GM23248 (cell line): ENCODE measurements at places on chromosomes 7 and 10. TPM values are rescaled to one million over a fixed set of nuclear protein-coding genes. Genes with fewer than 3 reads are reported as not detected.

DNA sequence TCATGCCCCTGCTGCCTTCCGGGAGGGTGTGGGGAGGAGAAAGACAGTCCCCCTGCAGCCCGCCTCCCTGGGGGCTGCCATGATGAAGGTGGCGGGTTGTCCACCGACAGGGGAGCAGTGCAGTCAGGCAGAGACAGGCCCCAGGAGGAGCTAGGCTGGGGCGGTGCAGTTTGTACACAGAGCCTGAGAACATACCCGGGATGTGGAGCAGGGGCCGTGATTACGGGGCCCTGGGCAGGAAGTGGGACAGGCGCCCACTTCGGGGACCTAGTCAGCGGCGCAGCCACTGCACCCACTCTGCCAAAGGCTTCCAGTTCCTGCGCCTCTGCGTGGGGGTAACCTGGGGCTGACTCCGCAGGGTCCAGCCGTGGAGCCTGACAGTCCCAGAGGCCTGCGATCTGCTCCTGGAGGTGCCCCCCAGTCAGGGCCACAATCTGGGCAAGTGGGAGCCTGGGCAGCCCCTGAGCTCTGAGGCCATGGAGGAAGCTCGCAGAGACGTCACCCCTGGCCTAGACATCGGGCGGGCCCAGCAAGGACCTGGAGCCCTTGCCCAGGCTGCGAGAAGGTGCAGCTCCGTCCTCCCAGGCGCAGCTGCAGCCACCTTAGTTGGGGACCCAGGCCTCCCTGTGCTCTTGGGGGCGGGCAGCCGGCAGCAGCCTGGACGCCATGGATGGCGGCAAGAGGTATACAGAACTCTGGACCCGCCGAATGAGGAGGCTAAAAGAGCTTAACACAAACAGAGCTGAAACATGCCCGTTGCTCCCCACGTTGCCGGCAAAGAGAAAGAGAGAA lies 1356.8 kb downstream of the XPNPEP1 start:
- H3K4me1 ChIP-seq, result peaks cover 10% of the 10 kb centered on the region
- H3K36me3 ChIP-seq, result no peaks in the 10 kb centered on the region
- no peak for DNase-seq

DNA sequence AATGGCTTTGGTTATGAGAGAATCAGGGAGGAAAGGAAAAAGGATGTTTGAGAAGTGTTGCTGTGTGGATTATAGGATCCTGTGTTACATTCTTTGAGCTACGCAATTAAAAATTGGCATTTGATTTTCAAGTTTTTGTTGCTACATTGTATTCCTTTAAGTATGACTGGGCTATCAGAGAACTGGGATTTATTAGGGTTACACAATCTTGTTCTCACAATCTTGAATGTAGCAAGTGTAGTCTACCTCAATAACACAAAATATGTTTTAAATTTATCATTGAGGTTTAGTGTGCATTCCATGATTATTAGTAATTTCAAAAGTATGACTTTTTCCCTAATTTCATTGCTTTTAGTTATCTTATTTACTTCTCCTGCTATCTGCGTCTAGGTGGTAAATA lies 113.9 kb downstream of the CACNB2 start:
- no peaks in the 10 kb centered on the region for H3K36me3 ChIP-seq
- DNase-seq, result peak; percentile 41
- no peak overlapping the region for H3K27ac ChIP-seq
- no peak overlapping the region for H3K4me3 ChIP-seq

DNA sequence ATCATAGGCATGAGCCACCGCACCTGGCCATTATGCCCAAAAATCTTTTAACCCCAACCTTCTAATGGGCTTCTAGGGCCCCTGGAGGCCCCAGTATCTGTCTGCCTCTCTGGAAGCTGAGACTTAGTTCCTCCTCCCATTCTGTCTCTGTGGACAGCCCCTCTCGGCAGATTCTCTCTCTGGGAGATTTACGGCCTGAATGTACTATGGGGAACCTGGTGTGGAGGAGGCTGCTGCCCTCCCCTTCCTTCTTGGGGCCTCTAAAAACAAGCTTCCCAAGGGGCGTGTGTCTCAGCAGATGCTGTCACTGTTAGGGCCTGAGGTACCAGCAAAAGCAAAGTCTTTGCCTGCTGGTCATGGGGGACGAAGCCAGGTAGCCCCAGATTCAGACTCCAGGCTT lies 35.8 kb upstream of the PRKAR1B start:
- H3K4me1 ChIP-seq, result no peaks in the 10 kb centered on the region
- H3K36me3 ChIP-seq, result peaks cover 7% of the 10 kb centered on the region; the same call in 1 of the 2 replicates
- H3K4me3 ChIP-seq, result no peak overlapping the region
- no peaks in the 10 kb centered on the region for H3K27me3 ChIP-seq
- no peak overlapping the region for H3K27ac ChIP-seq

DNA sequence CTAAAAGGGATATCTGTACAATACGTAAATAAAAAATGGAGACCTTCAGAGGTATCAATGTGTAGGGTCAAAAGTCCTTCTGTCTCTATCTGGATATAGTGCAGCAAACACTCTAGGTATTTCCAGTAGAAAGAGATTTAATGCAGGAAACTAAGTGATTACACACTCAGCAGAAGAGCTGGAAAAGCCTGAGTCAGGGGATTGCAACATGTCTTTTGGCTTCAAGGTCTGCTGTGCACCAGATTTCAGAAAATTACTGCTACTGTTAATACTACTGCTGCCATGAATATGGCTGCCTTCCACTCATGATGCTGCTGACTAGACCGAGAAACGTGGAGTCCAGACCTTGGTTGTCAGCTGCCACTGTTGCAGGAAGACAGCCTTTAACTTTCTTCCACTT lies 94.9 kb upstream of the DLX6 start:
- H3K36me3 ChIP-seq, result no peaks in the 10 kb centered on the region
- no peak overlapping the region for H3K27ac ChIP-seq
- peak; percentile 44 for DNase-seq
- no peaks in the 10 kb centered on the region for H3K4me1 ChIP-seq
- no peak overlapping the region for H3K4me3 ChIP-seq
- H3K27me3 ChIP-seq, result no peaks in the 10 kb centered on the region

DNA sequence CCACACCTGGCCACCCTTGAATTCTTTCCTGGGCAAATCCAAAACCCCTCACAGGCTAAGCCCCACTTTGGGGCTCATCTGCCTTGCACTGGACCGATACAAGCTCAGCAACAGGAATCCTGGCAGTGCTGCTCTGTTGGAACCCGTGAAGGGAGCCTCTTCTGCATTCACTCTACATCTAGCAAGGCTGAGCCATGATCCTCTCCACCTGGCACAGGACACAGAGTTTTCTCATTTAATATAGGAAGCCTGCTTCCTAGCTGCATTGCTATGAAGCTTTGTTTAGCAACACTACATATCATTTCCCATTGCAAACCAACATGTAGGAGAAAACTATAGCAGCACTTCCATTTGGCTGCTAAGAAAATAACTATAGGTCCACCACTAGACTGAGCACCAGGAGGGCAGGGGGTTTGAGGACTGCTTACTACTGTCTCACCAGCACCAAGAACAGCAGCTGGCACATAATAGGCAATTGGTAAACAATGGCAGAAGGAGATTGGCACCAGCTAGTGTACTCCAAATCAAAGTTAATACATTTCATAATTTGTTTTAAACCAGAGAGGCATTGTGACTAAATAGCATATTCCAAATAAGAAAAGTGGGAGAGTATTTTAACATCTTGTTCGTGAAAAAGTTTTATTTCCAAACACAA lies 56.1 kb downstream of the CPVL start:
- H3K27ac ChIP-seq, result no peak overlapping the region
- no peak for DNase-seq
- no peak overlapping the region for H3K4me3 ChIP-seq
- H3K36me3 ChIP-seq, result no peaks in the 10 kb centered on the region

TRIM50 gene
- total RNA-seq, result not detected in 2 replicates

DNA sequence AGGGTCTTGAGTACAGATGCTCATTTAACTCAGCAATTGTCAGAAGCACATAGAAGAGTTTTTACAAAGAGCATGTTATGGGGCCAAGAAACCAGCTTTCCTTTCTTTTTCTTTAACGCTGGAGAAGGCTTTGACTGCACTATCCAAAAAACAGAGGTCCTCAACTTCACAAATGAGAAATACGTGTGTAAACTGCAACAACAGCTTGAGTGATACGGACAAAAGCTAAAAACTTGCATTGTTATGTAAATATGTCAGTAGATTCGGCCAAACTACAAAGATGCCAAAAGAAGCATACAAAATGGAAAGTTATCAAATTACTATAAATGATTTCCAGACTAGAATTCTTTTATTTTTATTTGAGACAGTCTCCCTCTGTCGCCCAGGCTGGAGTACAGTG lies 62.4 kb upstream of the C10orf90 start:
- no peak overlapping the region for H3K4me3 ChIP-seq
- DNase-seq, result no peak
- peaks cover 29% of the 10 kb centered on the region for H3K27me3 ChIP-seq
- no peaks in the 10 kb centered on the region; the same call in 1 of the 2 replicates for H3K4me1 ChIP-seq

GRCh38 chr7:43108255-43109011 lies 4.0 kb upstream of the HECW1 start:
- H3K4me3 ChIP-seq, result no peak overlapping the region
- H3K27me3 ChIP-seq, result peaks cover 24% of the 10 kb centered on the region
- no peaks in the 10 kb centered on the region for H3K36me3 ChIP-seq
- H3K4me1 ChIP-seq, result no peaks in the 10 kb centered on the region
- DNase-seq, result peak; percentile 77

CHRM2 gene
- total RNA-seq, result 3.7 and 5.2 TPM in 2 replicates

CALCR gene
- total RNA-seq, result not detected in 2 replicates

CDCA7L gene
- total RNA-seq, result 44.1 and 45.9 TPM in 2 replicates

- peaks cover 19% of the 10 kb centered on the region; the same call in 1 of the 2 replicates for H3K36me3 ChIP-seq
- H3K4me3 ChIP-seq, result peak overlapping the region; percentile 82
- H3K27me3 ChIP-seq, result no peaks in the 10 kb centered on the region
These were observed 498 bp downstream of the NDST2 start for GRCh38 chr10:73810735-73811465.

DNA sequence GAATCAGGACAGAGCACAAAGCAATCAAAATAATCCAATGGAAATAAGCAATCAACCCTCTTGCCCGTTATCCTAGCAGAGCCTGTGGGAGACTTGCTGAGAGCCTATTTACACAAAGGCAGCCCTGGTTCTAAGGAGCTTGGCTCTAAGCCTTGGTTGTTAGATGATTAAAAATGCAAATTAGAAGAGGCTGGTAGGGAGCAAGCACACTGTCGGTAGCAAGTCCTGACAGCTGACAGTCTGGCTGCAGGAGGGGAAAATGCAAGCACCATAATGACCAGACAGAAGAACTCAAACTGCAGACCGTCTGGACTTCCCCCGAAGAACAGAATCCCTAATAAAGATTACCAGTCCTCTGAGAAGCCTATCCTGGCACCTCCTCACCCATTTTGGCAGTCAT lies 131.8 kb upstream of the CTTNBP2 start:
- no peak overlapping the region for H3K4me3 ChIP-seq
- no peak for DNase-seq
- no peaks in the 10 kb centered on the region for H3K4me1 ChIP-seq
- H3K27ac ChIP-seq, result no peak overlapping the region

- no peak overlapping the region for H3K4me3 ChIP-seq
- DNase-seq, result no peak
- H3K27ac ChIP-seq, result no peak overlapping the region
- no peaks in the 10 kb centered on the region for H3K27me3 ChIP-seq
These were observed 17.5 kb upstream of the BAG3 start for GRCh38 chr10:119633538-119634218.

DNA sequence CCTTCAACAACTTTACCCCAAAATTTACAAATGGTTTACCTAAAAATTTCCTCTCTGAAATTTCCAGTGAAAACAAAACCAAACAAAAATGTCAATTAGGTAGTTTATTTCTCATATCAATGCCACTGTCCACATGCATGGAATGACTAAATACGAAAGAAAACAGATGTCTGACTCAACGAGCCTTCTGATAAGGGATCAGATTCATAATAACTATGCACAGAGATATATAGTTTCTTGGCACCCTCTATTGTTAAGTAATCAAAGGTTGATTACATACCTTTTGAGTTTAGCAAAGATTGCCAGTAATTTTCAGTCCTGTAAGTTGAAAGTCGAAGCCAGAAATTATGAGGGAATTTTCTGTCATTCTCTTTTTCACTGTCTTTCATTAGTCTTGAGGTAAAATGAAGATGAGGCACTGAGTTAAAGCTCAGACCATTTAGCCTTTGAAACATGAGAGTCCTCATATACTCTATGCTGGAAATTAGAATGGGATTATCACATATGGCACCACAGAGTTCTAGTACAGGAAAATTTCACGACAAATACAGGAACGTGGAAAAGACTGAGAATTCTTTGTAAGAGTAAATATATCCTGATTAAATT lies 519.1 kb upstream of the ANKRD30A start:
- no peaks in the 10 kb centered on the region for H3K36me3 ChIP-seq
- DNase-seq, result peak; percentile 4
- peaks cover 32% of the 10 kb centered on the region for H3K4me1 ChIP-seq
- H3K4me3 ChIP-seq, result no peak overlapping the region

- DNase-seq, result no peak
- H3K4me1 ChIP-seq, result peaks cover 33% of the 10 kb centered on the region
- H3K27ac ChIP-seq, result no peak overlapping the region
- H3K27me3 ChIP-seq, result no peaks in the 10 kb centered on the region
These were observed 8.9 kb downstream of the HIP1 start for GRCh38 chr7:75729851-75730274.
